ENCODE measurements at places on chromosomes 11 and 22.
A peak's percentile ranks its signal among the peaks of the same experiment; 100 is the strongest.

- DNase-seq = no peak
These were observed 55.3 kb downstream of the ZNF143 start for GRCh38 chr11:9516113-9516512.

DNA sequence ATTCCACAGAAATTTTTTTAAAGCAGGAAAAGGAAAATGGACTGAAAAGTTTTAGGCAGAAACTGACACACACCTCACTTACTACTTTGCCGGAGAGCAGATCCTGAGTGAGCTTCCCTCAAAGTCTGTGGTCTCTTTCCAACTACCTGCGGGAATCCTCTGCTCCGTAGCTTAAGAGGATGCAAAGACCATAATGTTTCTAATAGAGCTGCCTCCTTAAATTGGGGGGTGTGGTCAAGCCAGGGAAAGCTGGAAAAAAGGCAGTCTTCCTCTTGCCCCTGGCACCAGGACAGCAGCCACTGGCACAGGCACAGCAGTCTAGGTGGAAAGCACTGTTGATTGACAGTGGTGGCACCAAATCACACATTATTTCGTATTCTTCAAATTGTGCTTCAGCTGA, at the start of gene ETS1:
ETS1 (minus strand) TSS at position 144 of the 400 bp plus-strand sequence. CDS start 14,428 bp downstream, outside the sequence.
- DNase-seq = no peak

DNA sequence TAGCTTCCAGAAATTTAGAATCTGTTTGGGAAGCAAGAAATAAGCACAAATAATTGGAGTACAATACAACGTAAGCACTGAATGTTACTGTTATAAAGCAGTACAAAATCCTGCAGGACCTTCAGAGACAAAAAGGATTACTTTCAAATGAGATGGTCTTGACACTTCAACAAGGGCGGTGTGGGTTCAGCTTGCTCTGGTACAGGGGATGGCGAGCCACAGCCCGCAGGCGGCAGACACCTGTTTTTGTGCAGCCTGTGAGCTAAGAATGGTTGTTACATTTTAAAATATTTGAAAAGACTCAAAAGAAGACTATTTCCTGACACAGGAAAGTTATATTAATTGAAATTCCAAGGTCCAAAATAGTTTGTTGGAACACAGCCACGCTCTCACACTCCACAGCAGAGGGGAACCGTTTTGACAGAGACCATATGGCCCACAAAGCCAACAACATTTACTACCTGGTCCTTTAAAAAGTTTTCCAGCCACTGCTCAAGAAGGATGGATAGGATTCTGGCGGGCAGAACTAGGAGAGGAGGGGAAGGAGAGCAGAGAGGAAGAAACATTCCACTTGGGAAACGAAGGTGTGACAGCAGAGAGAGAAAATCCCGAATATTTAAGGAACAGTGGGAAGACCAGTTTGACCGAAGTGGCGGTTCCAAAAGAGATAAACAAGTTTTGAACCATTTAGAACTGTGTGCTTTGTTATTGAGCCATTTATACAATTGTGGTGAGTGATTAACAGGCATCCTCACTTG, 6.3 kb downstream of the PRDM10 start:
- no peak for DNase-seq

- DNase-seq = no peak
These were observed 133.4 kb downstream of the EHF start for GRCh38 chr11:34754171-34754823.

GRCh38 chr11:103480421-103480820, 371.2 kb downstream of the DYNC2H1 start:
- DNase-seq = no peak

GRCh38 chr11:68751331-68751856, at the start of gene TESMIN:
TESMIN (minus strand) TSS chr11:68751520; CDS start chr11:68750660, 860 bp downstream.
- DNase-seq = peak; percentile 35

Measured in esophagus squamous epithelium (tissue), 5 donors.